ENCODE measurements at places on chromosomes 7 and 10.
A peak's percentile ranks its signal among the peaks of the same experiment; 100 is the strongest.

- no peak for DNase-seq
Observed at GRCh38 chr7:44995555-44996493, 4.2 kb upstream of the CCM2 start.

- no peak for DNase-seq
Observed at GRCh38 chr10:45558425-45558824, 114.1 kb downstream of the ZFAND4 start.

DNA sequence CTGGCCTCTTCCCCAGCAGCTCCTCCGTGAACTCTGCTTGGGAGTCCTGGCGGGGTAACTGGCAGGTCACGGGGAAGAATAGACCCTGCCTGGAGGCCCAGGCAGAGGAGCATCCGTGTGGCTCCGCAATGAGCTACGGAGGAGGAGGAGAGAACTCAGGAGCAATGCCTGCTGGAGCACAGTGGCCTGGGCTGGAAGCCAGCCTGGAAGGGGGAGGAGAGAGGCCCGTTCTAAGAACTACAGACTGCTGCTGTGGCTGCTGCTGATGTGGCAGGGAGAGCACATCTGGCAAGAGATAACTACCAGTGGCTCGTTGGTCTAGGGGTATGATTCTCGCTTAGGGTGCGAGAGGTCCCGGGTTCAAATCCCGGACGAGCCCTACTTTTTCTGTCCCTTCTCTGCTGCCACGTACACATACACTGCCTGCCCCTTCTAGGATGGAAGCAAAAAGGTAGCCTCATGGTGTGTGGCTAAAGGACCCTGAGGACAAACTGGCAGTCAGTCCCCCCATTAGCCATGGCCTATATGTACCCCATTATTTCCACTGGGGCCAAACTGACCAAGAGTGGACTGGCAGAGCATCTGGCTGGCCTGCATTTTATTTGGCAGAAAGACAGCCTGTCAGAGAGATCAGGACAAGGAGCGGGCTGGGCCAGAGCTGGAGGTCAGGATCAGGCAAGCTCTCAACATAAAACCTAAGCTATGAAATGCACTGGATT lies 7.7 kb upstream of the OPN1SW start:
- no peak for DNase-seq

DNA sequence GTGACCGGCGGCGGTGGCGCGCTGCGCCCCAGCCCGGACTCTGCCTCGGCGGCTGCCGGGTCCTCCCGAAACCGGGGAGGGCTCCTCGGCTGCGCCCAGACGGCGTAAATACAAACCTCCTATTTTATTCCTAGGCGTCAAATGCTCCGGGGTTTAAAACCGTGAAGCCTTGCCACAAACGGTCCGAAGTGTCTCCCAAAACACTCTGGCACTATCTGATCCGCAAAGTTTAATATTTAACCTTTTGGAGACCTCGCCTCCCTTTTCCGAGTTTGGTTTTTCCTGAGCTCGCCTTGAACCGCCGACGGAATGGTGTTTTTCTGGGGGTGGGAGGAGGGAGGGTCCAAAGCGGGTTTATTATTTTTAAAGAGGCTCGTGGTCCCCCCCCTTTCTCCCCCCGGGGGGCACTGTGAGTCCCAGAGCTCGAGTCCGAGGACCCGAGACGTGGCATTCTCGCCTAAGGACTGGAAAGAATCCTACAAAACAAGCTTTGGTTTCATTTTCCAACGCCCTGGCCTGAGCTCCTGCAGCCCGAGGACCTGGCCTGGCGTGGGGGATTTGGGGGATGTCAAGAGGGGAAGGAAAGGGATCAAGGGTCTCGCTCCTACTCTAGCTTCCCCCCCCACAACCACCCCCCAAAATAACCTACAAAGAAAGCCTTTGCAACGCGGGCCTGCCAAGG lies 1.8 kb downstream of the TNRC18 start:
- peak; percentile 62 for DNase-seq

GRCh38 chr10:119772334-119772733 lies 46.5 kb downstream of the INPP5F start:
- no peak for DNase-seq

GRCh38 chr10:86333826-86334487 lies 32.6 kb downstream of the GRID1 start:
- no peak for DNase-seq

GRCh38 chr7:2120841-2121830 lies 111.6 kb downstream of the MAD1L1 start:
- no peak for DNase-seq

- DNase-seq = peak; percentile 27
Observed at GRCh38 chr7:114026486-114027089, 107.8 kb upstream of the PPP1R3A start.

DNA sequence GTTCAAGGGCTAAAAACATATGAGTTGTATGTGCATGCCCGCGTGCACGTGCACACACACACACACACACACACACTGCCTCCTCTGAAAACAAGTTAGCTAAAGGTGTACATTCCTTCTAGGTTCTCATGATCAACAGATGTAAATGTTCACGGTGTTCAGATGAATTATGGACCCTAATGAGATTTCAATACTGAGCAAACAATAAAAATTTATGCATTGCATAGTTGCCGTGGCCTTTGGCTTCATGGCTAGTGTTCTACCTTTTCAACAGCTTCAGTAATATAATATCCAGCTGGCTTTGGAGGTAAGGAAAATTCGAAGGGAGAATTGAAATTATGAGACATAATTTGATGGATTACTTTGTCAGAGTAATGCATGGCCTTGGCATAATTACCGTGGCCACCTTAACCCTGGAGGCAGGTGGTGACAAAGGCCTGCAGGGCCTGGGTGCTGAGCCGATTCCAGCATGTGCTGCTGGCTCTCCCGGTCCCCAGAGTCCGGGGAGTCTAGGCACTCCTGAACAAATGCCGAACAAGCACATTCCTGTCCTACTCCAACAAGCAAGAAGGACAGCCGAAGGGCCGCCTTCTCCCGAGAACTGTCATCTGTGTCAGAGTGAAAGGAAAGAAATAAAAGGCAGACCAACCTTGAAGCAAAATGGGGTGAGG lies 166.6 kb upstream of the TCF7L2 start:
- DNase-seq = no peak

GRCh38 chr7:10727636-10728035 lies 246.0 kb upstream of the PHF14 start:
- DNase-seq = no peak

GRCh38 chr7:90896458-90896857 lies 300.3 kb downstream of the CDK14 start:
- DNase-seq = no peak

- no peak for DNase-seq
Observed at GRCh38 chr10:18616337-18616736, 35.0 kb downstream of the NSUN6 start.

DNA sequence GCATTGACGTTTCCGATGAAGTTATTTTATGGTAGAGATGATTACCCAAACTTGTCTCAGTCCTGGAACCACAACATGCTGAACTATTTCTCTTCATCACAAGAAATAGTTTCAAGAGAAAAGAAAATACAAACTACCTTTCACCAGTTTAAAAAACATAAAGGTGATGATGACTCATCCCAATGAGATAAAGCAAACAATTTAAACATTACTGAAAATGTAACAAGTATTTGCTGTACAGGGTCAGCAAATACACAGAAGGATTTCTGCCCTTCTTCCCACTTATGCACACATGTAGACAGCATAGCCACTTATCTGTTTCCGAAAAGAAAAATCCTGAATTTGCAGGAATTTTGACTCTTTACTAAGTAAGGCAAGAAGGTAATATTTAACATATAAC lies 50.8 kb downstream of the RHOBTB1 start:
- no peak for DNase-seq

DNA sequence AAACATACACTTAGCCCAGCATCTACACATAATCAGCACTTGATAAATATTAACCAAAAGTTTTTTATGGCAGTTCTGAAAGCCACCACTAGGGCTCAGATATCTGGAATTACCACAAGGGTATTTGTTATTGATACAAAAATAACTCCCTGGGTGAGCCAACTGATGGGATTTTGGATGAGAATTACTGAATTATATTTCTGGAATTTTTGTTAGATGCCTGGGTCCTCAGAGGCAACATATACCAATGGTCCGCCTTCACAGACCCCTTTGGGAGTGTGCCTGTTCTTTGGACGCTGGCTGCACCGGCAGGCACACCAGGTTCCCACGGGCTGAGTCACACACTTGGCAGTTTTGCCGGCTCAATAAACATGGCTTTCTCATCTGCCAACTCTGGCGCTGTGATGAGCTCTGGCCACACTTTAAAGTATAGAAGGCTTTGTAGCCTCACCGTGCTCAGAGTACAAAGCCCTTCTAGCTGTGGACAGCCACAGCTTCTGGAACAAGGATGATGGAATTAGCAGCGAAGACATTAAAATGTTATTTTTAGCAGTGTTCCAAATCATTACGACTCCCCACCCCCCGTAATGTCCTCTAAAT lies 24.5 kb upstream of the EEPD1 start:
- no peak for DNase-seq

- DNase-seq = no peak
Observed at GRCh38 chr10:52335665-52336064, 21.6 kb downstream of the DKK1 start.

GRCh38 chr7:126953461-126953860 lies 299.3 kb downstream of the GRM8 start:
- no peak for DNase-seq

DNA sequence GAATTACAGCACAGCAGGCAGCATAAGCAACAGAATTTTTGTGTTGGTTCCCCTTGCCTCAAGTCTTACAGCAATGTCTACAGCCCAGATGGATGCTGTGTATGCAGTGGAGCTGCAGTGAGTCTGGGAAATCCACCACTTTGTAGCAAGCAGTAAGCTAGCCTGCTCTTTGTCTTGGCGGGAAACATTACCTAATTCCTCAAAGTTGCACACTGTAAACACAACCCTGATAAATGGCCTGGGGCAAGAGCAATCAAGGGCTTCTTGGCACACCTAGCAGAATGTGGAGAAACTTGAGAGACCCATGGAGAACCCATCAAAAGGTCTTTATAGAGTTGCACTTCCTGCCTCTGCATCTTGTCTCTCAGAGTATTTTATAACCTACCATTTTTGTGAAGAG lies 102.0 kb upstream of the FOXP2 start:
- no peak for DNase-seq

DNA sequence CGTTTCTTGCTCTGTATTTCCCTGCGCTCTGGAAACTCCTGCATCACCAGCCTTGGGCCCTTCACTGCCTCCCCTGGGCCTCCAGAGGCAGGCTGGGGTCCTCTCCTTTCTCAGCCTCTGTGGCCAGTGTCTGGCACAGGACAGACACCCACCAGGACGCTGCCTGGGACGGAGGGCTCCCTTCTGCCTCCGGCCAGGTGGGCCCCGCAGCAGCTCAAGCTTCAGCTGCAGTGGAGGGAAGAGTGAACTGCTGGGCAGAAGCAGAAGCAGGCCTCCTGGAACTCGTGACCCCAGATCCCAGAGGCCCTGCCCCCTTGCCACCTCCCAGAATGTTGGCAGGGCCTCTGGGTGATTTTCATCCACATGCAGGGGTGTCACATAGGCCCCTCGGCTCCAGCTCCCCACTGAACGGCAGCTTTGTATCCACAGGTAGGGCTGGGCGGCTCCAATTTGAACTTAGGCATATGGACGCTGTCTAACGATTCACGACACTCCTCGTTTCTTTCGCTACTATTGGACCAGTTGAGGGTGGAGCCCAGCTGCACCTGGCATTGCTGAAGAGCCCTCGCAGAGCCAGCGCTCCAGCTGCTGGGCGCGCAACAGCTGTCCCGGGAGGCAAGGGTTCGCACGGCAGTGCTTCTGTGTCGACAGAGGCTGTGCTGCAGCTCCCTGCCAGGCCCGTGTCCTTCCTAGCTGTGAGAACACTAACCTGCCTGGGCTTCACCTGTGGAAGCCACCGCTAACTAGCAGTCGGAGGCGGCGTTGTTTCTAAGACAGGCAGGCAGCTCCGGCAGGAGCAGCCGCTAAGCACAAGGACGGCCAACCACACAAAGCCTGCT lies 18.4 kb upstream of the GPR146 start:
- no peak for DNase-seq

- no peak for DNase-seq
Observed at GRCh38 chr7:71254751-71255150, 122.8 kb downstream of the GALNT17 start.

GRCh38 chr10:130961506-130962239 lies 349.8 kb downstream of the TCERG1L start:
- no peak for DNase-seq

GRCh38 chr7:116087291-116087690 lies 56.7 kb upstream of the TFEC start:
- no peak for DNase-seq

DNA sequence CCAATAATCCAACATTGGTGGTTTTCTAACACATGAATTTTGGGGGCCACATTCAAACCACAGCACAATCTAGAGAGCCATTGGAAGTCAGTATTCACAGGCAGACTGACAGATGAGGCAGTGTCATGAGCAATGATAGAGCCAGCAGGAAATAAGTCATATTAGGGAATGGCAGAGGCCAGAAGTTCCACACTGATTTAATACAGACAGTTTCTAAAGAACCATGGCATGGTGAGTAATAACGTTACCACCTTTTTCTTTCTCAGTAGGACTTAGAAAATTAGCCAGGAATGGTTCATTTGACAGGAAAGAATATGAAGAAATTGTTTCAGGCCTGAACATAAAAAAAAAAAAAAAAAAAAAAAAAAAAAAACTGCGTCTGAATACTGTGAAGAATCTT lies 210.3 kb downstream of the GPAM start:
- no peak for DNase-seq

GRCh38 chr10:19826712-19827111 lies 10.5 kb downstream of the PLXDC2 start:
- no peak for DNase-seq

DNA sequence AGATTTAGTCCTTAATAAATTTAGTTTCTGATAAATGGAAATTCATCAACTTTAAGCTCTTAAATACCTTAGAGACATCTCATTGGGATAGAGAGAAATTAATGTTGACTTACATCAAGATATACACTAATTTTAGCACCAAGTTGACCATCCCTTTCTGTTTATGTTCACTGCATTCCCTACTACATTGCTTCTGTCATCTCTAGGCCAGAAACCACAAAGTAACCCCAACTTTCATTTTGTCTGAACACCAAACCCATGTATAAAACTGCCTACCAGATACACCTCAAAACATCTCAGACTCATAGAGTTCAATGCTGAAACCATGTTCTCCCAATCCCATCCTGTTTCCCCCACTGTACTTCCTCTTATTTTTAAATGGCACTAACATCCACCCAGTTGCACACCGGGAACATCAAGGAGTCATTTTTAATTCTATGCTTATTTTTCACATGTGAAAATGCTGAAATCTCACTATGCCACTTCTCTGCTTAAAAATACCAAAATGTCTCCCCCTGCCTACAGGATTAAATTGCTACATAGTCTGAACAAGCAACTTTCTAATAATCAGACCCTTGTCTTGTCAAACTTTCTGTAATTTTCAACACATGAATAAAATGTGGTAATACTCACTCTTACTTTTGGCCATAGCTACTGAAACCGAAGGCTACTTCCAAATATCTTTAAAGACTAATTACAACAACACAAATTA lies 201.6 kb downstream of the SEMA3D start:
- DNase-seq = no peak

DNA sequence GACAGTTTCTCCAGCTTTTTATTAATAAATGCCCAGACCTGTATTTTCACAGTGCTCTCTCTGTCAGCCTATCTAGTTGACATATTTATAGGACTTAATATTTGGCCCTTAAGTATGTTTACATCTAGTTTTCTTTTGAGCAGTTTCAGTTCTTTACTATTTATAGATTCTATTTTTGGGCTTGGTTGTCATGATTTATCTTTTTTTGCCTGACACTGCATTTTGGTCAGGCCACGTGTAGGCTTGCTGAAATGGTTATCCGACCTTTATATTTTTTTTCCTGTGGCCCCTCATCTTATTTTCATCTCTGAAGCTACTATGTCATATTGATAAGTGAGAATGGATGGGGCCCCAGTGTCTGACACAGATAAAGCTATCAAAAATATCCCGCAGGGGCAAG lies 515.4 kb upstream of the FZD8 start:
- no peak for DNase-seq

All from GDM1 (cell line).